ENCODE measurements at places on chromosomes 3 and 15.

DNA sequence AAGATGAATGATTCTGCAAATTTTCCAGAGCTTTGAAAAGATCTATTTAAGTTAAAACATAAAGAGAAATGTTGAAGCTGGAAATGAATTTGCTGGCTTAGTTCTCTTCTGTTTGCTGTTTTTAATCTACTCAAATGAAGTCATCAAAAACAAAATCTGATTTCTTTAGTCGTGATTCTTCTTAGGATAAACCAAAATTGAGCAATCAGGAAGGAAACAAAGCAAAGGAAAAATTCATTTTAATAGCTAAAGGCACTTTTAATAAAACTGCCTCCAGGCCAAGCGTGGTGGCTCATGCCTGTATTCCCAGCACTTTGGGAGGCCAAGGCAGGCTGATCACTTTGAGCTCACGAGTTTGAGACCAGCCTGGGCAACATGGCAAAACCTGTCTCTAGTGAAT lies 91.2 kb downstream of the DUT start:
- no peak for DNase-seq

DNA sequence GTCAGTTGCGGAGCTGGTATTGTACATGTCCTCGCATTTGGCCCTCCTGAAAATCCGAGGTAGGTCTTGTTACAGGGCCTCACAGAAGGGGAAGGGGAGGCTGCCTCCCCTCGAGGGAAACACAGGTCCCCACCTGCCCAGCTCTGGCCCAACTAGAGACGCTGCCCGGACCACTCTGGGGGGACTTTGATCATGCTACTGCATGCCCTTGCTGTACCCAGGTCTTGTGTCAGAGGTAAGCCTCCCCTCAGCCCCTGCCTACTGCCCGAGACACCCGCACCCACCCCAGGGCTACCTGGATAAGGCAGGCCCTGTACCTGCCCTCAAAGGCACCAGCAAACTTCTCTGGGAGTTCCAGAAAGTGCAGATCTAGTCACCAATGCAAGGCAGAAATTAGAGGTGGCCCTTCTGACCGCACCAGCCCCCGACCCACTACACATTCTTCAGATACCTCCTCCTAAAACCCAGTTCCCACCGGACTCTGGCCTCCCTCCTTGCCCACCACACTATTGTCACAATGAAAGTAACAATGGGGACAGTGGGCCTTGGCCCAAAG lies 981 bp upstream of the SCAP start:
- no peak for DNase-seq

GRCh38 chr15:70217226-70218160 lies 119.8 kb upstream of the TLE3 start:
- no peak for DNase-seq

DNA sequence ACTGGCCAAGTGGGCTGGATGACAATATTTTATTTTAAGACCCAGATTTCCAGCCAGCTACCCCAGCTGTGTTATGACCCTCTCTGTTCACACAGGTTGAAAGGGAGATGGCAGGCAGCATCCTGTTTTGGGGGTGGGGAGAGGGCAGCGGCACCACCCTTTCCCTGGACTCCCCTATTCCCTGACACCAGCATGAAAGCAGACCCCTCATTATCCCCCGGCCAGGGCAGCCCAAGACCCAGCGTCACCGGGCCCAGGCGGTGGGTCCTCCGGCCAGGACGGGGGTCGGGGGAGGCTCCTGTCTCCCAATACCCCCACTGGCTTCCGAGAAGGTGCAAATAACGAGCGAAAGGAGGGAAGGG lies 127.6 kb upstream of the MEF2A start:
- no peak for DNase-seq

GRCh38 chr3:72585966-72586365 lies 262.3 kb downstream of the SHQ1 start:
- DNase-seq: no peak

GRCh38 chr15:89406218-89406939 lies 71.8 kb upstream of the POLG start:
- no peak for DNase-seq

DNA sequence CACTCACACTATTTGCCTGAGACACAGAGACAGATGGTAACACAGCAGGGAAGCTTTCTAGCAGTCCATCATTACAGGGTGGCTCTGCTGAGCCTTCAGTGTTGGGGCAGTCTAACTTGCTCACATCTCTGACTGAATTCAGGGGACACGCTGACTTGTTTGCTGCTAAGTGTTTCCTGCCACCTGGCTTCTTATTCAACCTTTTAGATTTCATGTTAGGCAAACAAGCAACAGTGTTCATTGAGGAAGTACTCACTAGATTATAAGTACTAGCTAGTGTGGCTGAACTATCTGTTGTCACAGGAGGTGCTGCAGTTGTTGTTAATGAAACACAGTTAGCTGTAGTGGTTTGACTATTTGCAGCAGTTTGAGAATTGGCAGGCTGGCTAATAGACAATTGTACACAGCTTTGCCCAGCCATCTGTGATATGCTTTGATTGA lies 37.3 kb downstream of the USF3 start:
- DNase-seq: no peak

DNA sequence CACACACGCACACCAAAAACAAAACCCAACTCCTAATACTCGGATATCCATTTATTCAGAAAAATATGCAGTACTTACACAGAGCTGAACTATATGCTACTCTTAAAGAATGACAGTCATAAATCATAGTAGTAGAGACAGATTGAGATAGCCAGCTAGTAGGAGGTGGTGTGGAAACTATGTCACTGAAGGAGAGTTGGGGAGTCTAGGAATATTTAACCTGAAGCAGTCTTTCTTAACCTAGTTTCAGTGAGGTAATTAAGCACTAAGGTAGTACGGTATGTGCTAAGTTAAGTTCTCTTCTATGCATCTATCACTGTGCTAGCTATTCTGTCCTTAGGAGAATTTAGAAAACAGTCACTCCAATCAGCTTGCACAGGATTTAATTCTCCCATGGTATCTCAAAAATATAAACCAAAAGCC lies 54.2 kb downstream of the ANKRD28 start:
- no peak for DNase-seq
